ENCODE measurements at places on chromosomes 7 and 10.

DNA sequence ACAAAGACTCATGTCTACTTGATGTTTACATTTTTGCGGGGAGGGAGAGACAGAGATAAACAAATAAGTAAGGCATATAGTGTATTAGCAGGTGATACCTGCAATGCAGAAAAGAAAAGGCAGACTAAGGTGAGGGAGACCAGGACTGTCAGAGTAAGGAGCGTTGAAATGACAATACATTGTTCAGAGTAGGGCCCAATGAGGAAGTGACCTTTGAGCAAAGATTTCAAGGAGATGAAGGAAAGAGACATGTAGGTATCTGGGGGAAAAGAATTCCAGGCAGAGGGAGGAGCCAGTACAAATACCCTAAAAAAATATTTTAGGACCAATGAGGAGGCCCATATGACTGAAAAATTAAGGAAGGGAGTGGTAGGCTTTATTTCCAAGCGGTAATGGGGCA lies 162.7 kb upstream of the PRSS1 start:
- no peak for DNase-seq

DNA sequence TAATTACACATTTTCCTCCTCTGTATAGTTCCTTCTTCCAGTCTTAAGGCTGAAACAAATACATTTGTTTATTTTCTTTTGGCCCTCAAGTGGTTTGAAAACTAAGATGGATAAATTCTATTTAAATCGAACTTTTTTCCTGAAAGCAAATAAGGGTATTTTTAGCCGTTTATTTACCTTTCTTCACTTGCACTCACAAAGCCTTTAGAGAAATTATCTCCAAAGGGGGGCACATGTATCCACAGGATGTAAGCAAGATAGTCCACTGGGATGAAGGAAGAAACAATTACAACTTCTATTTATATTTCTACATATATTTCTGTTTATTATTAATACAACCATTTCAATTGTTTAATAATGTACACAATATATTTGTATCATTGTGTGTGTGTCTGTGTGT lies 10.2 kb downstream of the CPA4 start:
- DNase-seq: no peak

DNA sequence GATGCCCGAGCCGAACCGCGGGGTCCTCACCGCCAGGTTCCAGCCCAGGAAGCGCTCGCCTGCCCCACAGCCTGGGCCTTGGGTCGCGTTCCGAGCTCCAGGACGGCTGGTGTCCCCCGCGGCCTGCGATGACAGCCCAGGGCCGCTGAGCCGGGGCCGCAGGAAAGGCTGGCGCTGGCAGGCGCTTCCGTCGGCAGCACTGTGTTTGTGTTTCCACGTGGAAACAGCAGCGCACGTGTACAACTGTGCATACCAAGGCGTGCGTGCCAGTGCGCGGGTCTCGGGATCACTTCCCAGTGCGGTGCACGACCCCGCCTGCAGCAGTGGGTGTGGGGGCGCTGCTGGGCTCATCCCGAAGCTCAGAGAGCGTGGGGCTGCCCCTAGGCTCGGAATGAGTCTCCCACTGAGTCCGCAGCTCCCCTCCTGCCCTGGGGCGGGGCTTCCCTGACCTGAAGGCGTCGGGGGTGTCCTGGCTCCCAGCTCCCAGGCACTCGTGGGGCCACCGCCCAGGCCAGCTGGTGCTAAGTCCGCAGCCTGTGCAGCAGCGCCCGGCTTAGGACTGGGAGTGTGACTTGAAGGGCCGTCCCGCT lies 17.2 kb downstream of the AP5Z1 start:
- peak; percentile 78 for DNase-seq

GRCh38 chr10:114735946-114736345 lies 77.9 kb upstream of the ABLIM1 start:
- DNase-seq: no peak

GRCh38 chr7:14389595-14389994 lies 400.1 kb upstream of the ETV1 start:
- no peak for DNase-seq

DNA sequence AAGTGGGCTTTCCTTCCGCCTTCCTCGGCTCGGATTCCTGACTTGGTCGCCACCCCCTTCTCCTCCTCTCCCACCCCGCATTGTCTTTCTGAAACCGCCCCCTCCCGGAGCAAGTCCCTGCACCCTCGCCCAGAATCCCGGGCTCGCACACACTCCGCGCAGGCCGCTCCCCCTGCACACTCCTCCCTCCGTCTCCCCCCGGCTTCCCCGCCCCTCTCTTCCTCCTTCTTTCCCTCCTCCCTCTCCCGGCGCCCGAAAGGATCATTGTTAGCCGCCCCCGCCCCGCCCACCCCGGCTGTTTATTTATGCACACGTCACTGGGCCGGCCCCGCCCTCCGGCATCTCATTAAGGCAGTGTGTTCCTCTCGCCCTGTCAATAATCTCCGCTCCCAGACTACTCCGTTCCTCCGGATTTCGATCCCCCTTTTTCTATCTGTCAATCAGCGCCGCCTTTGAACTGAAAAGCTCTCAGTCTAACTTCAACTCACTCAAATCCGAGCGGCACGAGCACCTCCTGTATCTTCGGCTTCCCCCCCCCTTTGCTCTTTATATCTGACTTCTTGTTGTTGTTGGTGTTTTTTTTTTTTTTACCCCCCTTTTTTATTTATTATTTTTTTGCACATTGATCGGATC lies at the start of gene TCF7L2:
TSS of gene TCF7L2 (plus strand) at position 373 of the 633 bp plus-strand sequence. CDS start 510 bp downstream, outside the sequence.
- peak; percentile 98 for DNase-seq

DNA sequence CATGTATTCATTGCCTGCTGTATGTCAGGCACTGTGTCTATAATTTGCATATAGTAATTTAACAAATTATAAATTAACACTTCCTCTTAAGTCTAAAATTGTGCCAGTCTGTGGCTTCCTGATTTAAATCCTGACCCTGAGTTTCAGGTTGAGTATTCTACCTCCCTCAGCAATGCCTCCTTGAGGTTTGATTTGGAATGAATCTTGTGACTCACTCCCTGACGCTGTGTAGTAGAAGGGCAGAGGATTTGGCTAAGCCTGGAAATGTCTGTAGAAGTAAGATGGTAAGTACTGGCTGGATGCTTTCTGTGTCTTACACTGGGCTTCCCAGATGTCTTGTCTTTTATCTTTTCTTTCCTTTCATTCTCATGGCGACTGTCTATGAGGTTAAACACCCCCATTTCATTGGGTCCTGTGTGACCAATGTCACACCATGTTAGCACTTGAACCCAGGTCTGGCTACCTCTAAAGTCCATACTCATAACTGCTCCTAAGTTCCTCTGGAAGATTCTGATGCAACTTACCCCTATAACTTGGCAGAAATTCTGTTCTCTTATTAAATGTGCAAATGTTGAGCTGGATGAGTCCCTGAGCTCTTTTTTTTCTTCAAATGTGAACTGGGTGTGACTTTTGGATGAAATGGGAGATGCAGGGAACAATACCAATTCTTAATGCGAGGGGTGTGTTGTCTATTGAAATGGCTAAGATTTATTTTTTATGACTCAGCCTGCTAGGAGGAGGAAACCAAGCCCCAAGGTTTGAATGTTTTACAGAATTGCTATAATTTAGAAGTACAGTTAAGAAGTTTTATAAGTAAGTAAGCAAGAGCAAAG lies 48.5 kb downstream of the PLCE1 start:
- DNase-seq: no peak

- DNase-seq: no peak
Measured at GRCh38 chr10:132368881-132369635, 27.9 kb upstream of the PWWP2B start.

DNA sequence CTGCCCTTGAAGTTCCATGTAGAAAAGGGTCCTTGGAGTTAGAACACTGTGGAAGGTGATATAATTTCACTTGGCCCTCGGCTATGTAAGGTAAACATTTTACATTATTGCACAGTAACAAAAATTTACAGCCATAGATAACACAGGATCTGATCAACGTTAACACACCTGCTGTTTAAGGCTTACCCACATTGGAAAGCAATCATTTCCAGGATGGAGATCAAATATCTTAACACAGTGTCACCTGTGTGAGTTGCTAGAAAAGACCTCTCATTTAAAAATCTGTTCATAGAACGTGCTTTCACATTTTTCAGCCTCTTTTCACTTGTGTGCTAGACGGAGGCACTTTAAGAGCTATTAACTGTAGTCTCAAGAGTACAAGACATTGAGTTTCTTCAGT lies 1.9 kb downstream of the TMEM229A start:
- no peak for DNase-seq

GRCh38 chr7:27329909-27330308 lies 87.3 kb downstream of the EVX1 start:
- DNase-seq: no peak

- no peak for DNase-seq
Measured at GRCh38 chr10:131897297-131897899, 3.4 kb upstream of the PPP2R2D start.

DNA sequence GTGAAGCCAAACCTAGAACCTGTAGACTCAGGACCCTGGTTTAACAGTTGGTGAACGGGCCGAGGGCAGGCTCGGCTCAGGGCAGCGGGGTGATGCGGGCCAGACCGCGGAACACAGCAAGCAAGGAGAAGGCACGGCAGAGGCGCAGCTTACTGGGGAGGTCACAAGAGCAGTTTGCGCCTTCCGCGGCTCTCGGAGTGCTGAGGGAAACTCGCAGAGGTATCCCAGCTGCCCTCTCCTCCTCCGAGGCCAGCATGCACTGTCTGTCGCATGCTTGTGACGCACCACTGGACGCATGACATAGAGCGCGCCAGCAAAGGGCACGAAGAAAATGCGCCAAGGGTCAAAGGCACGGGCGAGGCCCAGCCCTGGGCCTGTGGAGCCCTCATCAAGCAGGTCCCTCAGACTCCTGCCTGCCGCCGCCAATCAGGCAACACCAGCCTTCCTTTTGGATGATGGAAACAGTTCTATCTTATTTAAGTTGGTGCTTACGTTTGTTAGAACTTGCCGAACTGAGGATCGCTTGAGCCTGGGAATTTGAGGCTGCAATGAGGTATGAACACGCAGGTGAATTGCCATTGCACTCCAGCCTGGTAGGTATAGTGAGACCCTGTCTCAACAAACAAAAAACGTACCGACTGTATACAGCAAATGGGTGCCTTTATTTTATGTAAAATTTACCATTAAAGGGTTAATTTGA lies 574.3 kb upstream of the GHITM start:
- no peak for DNase-seq

DNA sequence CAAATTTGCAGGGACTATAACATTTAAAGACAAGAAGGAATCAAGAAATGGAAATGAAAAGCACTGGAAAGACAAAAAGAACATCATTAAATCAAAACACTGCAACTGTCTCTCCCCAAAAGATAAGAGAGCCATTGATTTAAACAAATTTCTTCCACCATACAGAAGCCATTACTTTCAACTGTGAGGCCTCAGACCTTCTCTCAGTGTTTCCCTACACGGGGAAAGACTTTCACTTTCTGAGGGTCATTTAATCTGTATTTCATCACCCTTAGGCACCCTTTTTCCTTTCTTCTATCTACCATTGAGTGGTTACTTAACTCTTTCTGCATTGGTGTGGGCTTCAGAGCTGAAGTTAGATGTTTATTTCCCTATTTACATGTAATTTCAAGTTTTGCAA lies 47.5 kb downstream of the CCDC172 start:
- DNase-seq: no peak

GRCh38 chr7:105840981-105841749 lies 35.2 kb downstream of the ATXN7L1 start:
- DNase-seq: no peak

- no peak for DNase-seq
Measured at GRCh38 chr10:28810057-28810870, 132.9 kb downstream of the BAMBI start.

GRCh38 chr10:86440874-86441843 lies 74.6 kb upstream of the GRID1 start:
- DNase-seq: no peak

GRCh38 chr10:33306126-33306525 lies 28.3 kb downstream of the NRP1 start:
- DNase-seq: no peak

- no peak for DNase-seq
Measured at GRCh38 chr7:834277-834676, 2.0 kb downstream of the SUN1 start.

DNA sequence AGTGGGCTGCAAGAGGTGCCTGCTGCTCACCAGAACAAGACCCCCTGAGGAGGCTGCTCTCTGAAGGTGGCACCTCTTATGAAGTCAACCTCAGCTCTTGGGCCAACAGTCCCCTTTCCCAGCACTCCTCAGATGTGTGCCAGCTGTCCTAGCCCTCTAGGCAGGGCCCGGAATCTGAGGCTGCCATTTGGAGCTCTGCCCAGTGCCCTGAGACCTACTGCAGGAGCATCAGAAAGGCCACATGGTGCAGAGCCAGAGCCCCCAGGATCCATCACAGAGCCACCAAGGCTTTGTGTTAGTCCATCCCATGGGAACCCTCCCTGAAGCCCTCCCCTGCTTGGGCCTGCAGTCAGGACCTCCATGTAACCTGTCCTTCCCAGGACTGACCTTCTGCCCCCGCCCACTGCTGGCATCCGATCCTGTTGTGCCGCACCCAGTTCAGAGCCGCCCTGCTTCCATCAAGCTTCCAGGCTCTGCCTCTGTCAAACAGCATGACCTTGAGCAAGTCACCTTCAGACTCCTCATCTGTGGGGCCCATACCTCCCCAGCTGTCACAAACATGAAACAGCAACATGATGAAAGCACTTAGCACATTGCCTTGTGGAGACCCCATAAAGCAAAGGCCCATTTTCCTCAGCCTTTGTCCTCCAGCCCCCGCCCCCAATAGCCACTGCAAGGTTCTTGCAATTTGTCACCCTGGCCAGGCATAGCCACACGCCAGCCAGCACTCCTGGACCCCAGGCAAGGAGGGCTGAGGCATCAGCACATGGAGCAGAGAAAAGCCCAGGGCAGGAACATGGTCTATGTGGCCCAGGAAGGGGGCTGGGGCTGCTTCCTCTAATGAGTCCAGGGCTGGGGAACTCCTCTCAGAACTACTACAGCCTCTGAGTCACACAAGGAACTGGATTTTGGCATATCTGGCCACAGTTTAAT lies 51.7 kb downstream of the GRID1 start:
- DNase-seq: peak; percentile 41

DNA sequence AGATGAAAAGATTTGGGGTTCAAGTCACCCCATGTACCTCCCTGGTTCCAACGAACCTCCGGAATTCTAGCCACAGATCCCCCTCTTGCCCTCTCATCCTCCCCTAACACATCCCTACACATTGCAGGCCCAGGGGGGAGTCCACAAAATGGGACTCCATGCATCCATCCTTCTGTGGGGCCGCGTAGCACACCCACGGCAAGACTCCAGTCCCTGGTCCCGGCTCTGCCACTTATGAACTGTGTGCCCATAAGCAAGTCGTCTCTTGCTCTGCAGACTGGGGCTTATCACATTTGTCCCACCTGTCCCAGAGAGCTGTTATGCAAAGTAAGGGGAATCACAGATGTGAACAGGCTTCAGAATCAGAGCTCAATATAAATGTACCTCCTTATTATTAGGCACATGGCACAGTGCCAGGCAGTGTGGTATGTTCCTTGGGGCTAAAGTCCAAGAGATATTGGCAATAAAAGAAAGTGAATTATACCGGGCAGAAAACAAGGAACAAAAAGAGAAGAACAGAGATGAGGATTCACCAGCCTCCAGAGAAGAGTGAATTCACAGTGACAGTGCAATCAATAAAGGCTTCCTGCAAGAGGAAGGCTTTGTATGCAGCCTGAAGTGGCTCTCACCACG lies 73.9 kb downstream of the KCNMA1 start:
- DNase-seq: no peak

Measured in aorta (tissue), 5 donors.